ENCODE measurements at places on chromosomes 16 and 17.

- DNase-seq = no peak
Observed at GRCh38 chr17:61323909-61324868, 75.5 kb upstream of the TBX2 start.

GRCh38 chr17:4587803-4588202 is 3.5 kb downstream of the SMTNL2 start:
- DNase-seq = no peak

DNA sequence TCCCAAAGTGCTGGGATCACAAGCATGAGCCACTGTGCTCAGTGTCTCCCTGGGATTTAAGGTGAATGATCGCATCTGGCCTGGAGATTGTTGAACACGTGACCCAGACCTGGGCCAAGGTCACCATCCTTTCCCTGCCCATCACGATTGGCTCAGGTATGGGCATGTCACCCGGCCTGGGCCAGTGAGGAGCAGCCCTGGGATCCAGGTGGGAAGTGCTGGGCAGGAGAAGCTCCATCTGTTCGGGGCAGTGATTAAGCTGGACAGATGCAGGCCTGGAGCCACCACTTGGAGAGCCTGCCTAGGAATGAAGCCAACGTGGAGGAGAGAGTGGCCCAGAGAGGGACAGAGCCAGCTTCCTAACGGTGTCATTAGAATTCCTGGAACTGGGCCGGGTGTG is 6.8 kb downstream of the LAT start:
- DNase-seq = no peak

DNA sequence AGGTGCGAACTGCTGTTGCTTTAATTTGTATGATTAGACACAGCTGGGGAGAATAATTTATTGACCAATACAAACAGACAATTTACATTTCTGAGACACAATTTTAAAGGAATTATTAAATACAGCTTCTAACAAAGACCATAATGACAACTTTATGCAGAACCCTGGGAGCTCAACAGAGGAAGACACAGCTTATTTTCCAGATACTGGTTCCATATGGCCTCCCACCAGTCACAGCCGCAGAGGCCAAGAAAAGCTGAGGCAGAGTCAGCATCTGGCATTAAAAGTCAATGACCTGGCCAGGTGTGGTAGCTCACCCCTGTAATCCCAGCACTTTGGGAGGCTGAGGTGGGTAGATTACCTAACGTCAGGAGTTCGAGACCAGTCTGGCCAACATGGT is 66.1 kb upstream of the BCAR1 start:
- no peak for DNase-seq

DNA sequence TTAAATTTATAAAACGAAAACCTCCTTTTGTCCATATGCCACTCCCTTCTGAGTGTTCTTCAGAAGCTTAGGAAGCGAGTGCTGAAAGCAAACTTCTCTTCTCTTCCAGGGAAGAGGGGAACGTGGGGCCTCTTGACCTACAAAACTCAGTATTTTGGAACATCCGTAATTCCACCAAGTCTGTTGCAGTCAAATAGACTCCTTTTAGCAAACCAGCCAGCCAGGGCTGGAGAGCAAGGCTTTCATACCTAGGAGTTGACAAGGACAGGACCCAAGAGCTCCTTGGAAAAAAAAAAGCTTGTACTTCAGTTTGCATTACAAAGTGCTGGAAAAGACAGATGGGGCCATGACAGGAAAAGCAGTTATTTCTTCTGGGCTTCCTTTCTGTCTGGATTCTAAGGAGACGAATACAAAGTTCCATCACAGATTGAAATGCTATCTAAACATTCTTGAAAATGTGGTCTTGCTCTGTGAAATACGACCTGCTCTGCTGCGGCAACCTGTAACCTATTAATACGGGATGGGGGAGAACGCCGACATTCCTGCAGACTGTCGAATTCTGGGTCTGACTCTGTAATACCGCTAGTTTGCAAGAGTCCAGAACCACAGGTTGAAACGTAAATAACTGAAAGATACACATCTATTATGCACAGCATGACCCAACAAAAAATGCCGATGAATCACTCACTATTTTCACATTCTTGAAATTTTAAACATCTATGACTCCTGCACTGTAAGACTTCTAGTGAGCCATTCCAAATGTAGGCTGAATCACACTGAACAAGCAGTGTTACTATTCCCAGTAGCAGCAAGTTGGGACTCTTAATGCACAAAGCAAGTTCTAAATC is 20.6 kb downstream of the VPS53 start:
- no peak for DNase-seq

DNA sequence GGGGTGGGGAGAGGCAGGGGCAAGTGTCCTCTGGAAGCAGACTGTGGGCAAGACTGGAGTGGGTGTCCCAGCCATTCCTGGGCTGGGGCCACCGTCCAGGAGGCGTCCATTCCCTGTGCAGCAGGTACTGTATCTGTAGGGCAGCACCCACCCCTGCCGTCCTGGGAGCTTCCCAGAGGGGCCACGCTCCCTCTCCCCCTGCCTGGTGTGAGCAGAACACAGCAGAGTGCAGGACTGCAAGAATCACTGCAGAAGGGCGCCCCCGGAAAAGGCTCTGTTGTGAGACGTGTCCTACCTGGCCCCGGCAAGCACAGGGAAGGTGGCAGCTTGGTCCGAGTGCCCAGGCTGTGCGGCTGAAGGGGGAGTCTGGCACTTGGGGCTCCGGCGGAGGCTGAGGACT is 70.3 kb downstream of the KLHDC4 start:
- no peak for DNase-seq

GRCh38 chr16:27776556-27777225 is 226.7 kb downstream of the KATNIP start:
- DNase-seq = no peak
